Activated CD4-positive, CD25-positive, alpha-beta regulatory T cell (primary cell): ENCODE measurements at places on chromosomes 13 and 19.

- no peak for DNase-seq
Observed at GRCh38 chr13:77521595-77522367, 13.7 kb upstream of the SCEL start.

DNA sequence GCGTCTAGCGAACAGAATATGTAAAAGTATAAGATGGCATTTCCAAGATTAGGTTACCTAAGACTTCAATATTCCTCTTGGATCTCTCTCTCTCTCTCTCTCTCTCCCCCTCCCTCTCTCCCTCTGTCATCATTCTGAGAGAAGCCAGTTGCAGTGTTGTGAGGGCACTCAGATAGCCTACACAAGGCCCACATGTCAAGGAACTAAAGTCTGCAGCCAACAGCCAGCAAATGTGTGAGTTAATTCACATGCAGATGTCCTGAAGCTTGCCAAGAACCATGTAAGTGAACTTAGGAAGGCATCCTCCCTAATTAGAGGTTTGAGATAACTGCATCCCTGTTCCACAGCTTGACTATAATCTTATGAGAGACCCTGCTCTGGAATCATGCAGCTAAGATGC is 822.9 kb upstream of the PRR20A start:
- no peak for DNase-seq

DNA sequence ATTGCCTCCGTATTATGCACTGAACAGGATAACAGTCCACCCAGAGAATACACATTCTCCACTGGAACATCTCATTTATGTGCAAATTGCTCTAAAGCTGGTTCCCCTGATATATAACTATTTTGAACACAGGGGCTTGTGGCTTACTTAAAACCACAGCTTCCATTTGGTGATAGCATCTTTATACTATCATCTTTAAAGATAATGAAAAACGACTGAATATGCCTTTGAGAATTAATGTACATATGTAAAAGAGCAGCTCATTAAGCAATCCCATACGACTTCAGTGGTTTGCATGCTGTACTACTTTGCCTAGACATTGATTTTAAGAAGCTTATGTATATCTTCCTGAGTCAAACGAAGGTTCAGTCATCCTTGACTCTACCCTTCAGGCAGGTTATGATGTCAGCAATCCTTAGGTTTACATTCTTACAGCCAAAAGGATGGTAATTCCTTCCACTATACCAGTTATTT is 40.8 kb downstream of the BRD4 start:
- no peak for DNase-seq

DNA sequence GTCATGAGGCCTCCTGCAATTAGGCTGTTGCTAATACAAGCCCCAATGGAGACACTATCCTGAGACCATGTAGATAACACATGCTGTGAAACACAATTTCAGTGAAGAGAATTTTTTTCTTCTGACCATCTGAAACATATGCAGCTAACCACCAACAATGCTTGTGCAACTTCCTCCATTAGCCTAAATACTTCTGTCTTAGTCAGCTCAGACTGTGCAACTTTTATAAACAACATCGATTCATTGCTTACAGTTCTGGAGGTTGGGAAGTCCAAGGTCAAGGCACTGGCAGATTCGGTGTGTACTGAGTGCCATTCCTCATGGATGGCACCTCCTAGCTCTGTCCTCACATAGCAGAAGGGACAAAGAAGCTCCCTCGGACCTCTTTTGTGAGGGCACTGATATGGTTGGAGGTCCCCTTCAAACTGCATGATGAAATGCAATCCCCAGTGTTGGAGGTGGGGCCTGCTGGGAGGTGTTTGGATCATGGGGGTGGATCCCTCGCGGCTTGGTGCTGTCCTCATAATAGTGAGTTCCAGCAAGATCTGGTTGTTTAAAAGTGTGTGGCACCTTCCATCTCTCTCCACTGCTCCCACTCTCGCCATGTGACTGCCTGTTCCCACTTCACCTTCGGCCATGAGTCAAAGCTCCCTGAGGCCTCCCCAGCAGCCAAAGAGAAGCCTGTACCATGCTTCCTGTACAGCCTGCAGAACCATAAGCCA is 27.7 kb downstream of the STK24 start:
- DNase-seq, result no peak

DNA sequence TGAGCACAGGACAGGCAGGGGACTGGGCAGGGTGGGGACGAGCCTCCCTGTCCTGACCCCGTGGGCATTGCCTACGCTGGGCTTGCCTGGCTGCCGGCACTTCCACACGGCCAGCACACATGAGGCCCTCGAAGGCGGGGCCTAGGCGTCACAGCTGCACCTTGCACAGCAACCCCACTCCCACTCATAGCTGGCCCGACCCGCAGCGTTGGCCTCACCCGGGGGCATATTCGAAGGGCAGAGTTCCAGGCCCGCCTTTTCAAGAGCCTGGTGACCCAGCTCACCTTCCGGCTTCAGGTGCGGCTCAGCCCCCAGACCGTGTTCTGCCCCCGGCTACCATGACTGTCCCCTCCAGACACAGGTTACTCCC is 16.9 kb upstream of the PROZ start:
- no peak for DNase-seq

DNA sequence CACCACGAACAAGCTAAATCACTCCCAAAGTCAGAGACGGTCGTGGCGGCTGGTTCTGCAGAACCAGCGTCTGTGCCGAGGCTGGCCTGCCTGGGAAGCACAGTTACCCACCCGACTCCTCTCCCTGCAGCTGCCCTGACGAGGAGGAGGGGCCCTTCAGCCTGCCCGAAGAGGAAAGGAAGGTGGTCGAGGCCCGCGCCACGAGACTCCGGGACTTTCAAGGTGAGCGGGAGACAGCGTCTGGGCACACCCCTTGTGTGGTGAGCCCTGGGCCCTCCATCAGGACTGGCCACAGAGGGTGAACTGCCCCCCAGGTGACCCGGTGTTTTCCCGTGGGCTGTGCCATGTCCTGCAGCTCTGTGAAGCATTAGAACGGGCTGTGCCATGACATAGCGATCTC is 29.1 kb downstream of the PEX11G start:
- no peak for DNase-seq

- no peak for DNase-seq
Observed at GRCh38 chr13:33060815-33061214, 44.6 kb downstream of the KL start.

- no peak for DNase-seq
Observed at GRCh38 chr19:18760440-18761383, 30.4 kb downstream of the COMP start.

GRCh38 chr13:58946274-58946673 is 1217.5 kb downstream of the DIAPH3 start:
- no peak for DNase-seq

DNA sequence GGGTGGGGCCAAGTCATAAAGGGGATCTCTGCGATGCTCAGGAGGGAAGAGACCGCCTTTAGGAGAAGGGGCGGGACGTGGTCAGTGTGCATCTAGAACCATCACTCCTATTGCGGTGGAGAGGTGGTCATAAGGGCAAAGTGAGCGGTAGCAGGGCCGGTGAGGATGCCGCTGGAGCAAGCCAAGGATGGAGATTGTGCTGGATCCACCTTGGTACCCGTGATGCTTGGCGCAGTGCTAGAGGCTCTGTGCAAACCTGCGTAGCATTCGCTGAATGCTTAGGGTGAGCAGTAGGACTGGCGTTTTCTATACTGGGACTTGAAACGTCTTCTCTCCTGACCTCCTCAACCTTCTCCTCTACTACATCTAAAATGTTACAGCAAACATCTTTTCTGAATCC is 294.2 kb downstream of the FGF9 start:
- DNase-seq, result no peak

GRCh38 chr19:50327013-50327412 is 2.2 kb downstream of the KCNC3 start:
- DNase-seq, result no peak

GRCh38 chr13:101698400-101698799 is 245.9 kb downstream of the ITGBL1 start:
- no peak for DNase-seq

GRCh38 chr19:7674010-7675005 is 2.6 kb upstream of the MCEMP1 start:
- no peak for DNase-seq

DNA sequence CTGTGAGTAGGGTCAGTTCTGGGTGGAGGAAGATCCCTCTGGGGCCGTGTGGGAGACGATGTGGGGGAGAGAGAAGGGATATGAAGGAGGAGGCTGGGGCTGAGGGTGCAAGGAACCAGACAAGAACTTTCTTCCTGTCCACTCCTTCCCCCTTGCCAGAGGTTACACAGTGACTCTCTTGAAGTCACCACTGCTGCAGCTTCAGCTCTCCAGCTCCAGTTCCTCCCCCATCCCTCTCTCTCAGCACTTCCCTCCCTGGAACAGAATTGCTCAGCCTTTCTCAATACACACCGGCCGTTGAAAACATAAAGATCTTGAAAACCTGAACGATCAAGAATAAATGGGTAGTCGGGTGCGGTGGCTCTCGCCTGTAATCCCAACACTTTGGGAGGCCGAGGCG is 5.1 kb downstream of the ZSWIM9 start:
- no peak for DNase-seq

GRCh38 chr13:29195456-29195855 is 375.3 kb downstream of the MTUS2 start:
- no peak for DNase-seq

GRCh38 chr19:17404621-17405249 is 695 bp downstream of the BST2 start:
- no peak for DNase-seq

GRCh38 chr19:768424-768823 is 17.5 kb downstream of the MISP start:
- DNase-seq, result no peak

- DNase-seq, result no peak
Observed at GRCh38 chr13:22861958-22862466, 318.8 kb upstream of the SGCG start.

DNA sequence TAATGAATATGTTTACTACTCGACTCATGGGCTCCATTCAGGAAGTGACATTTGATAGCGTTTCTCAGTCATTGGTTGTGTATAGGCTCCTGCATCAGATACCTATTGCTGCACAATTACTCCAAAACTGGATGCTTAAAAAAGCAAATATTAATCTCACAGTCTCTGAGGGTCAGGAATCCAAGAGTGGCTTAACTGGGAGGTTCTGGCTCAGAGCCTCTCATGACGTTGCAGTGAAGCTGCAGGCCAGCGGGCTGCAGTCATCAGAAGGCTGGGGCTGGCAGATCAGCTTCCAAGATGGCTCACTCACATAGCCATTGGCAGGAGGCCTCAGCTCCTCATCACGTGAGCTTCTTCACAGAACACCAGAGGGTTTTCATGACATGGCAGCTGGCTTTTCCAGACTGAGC is 525.1 kb upstream of the NBEA start:
- no peak for DNase-seq

GRCh38 chr13:109606520-109606919 is 179.9 kb downstream of the IRS2 start:
- DNase-seq, result no peak

GRCh38 chr13:65719831-65720230 is 1510.3 kb downstream of the PCDH9 start:
- no peak for DNase-seq

- DNase-seq, result no peak
Observed at GRCh38 chr13:86825410-86825809, 845.8 kb upstream of the SLITRK5 start.

DNA sequence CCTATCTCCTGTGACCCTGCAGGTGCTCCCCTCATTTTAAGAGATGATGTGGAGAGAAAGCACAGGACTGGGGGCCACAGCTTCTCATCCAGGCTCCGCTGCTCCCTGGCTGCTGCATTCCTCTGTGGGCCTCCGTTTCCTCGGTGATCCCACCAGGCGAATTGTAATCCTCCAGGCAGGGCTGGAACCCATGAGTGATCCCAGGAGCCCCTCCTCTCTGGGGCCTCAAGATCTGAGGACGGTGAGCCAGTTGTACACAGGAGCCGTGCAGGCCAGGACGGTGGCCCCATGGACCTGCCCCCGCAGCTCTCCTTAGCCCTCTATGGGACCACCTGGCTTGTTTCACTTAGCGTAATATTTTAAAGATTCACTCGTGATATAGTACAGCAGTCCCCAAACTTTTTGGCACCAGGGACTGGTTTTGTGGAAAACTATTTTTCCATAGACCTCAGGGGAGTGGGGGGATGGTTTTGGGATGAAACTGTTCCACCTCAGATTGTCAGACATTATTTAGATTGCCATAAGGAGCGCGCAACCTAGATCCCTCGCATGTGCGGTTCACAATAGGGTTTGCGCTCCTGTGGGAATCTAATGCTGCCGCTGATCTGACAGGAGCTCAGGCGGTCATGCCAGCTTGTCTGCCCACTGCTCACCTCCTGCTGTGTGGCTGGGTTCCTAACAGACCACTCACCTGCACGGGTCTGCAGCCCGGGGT is 5.6 kb downstream of the FFAR3 start:
- DNase-seq, result no peak

DNA sequence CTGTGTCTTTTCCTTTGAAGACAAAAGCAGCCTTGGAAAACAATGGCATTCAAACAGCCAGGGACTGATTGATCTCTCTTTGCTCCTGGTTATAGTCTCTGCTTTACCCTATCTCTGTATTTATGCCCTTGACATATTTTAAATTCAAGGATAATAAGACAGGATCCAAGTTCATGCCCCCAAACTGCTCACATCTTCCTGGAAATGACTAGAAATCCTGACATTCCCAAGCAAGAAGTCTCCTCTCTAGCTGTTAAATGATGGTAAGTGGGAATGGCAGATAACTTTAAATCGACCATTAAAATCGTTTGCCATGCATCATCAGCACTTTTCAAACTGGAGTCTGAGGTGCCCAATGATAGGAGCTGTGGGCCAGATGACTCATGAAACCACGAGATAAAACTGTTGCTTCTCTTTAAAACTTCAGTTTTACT is 435.6 kb downstream of the FOXO1 start:
- DNase-seq, result no peak

GRCh38 chr19:46821512-46822409 is 28.9 kb downstream of the AP2S1 start:
- peak; percentile 46 for DNase-seq

GRCh38 chr19:44703336-44704078 is 4.6 kb downstream of the CEACAM16 start:
- DNase-seq, result no peak

DNA sequence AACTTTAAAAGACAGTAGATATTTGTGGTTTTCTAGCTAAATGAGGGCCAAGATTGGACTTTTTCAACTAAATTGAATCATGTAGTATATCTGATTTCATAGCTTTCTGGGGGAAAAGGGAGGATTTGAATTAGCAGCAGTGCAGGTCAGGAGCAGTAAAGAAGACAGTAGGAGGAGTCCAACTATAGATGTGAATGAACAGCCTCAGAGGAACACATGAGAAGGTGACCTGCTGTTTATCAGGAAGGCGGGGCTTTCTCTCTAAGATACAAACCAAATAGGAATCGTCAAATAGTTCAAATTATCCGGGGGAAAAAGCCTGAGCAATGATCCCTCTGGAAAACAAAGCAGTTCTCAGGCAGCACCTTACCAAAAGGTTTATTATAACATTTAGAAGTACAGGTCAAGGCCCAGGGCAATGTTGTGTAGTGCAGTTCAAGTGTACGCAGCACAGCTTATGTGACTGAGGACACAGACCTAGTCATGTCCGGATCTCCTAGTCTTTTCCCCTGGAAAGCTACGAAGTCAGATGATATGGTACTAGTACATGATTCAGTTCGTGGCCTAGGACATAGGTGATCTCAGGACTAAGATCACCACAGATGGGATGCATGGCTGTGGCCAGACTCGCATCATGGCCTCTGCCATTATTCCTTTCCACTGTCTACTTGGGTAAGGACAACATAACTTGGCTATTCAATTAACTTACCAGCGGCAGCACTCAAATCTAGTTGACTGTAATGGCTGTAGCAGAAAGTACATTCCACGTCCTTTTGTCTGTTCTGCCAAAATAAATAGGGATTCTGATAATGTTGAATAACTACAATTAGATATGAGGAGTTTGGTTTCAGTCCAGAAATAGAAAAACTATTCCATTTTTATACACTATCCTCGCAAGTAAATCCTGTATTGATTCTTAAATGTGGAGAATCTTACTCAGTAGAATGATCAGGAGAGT is 40.3 kb downstream of the MPHOSPH8 start:
- no peak for DNase-seq
